ENCODE measurements at places on chromosomes 1 and 21.

DNA sequence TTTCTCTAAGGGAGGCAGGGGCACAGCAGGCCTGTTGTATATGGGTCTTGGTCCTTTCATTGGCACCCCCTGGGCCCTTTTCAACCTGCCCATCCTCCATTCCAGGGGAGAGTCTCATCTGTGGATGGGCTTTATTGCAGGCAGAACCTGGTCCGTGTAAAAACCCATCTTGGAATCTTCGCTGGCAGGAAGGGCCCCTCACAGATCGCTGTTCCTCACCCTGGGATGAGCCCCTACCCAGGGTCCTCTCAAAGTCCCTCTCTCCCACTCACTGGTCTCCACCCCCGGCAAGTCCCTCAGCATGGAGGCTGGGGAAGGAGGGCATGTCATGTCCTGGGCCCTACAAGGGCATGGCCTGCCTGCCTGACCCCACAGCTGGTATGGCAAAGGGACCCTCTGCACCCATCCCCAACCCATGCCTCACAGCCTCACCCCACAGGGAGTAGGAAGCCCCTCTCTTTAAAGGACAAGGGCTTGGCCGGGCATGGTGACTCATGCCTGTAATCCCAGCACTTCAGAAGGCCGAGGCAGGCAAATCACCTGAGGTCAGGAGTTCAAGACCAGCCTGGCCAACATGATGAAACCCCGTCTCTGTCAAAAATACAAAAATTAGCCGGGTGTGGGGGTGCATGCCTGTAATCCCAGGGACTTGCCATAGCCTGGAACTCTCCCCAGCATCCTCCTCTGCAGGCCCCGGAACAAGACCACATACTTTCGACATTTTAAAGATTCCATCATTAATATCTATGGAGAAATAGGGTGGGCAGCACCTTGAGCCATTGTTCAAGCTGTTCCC lies 13.2 kb upstream of the CDA start:
- DNase-seq, result no peak

DNA sequence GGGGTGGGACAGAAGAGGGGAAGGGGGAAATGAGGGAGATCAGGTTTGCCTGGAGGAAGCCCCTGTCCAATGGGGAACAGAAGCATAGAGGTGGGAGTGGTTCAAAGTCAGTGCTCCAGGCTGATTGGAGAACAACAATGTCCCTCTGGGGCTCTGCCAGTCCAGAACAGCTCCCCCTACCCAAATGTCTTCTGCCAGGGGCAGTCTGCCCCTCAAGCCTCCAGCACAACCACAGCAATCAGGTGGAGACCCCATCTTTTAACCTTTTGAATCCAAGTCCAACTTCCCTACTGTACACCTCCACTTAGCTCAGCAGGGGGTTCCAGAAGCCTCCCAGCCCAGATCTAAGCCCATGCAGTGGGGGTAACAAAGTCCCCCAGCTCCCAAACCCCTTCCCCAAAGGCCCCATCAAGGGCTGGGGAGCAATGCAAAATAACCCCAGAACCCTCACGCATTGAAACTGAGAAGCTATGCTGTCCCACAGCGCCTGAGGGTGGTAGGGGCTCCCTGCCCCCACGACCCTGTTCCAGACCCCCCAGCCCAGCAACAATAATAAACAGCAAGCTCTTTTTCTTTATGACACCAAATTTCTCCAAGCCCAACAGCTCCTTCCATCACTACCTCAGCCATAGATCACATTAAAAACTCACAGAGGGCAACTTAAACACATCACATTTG lies 3.3 kb downstream of the AHDC1 start:
- DNase-seq, result no peak

GRCh38 chr21:30164796-30165195 lies 1.8 kb downstream of the CLDN17 start:
- DNase-seq, result no peak

DNA sequence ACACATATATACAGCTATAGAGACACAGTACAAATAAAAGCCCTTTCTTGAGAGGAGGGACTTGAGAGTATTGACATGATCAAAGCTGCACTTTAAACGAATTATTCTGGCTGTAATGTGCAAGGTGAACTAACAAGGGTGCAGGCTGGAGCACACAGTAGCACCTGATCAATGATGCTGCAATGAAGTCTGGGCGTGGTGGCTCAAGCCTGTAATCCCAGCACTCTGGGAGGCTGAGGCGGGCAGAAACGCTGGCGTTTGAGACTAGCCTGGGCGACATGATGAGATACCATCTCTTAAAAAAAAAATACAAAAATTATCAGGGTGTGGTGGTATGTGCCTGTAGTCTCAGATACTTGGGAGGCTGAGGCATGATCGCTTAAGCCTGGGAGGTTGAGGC lies 14.1 kb upstream of the CTH start:
- no peak for DNase-seq

DNA sequence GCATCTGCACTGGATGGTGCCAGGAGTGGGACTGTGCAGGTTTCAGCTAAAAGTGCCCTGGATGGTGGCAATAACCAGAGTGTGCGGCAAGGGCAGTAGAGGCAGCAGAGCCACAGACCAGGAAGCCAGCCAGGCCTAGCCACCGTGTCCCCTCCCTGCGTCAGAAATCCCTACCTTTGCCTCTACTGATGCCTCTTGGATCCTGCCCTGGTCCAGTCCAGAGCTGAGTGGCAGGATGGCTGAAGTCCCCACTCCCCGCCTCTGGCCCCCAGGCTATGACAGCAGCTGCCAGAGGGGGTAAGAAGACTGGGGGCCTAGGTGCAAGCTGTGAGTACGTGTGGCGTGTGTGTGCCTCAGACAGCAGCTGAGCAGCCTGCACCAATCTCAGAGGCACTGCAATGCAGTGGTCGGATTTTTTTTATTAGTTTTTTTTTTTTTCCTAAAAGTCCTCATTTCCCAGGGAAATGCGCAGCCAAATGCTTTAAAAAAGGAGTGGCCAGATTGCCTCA lies 51.9 kb downstream of the SYT2 start:
- DNase-seq, result no peak

- DNase-seq, result no peak
These were observed 369.5 kb upstream of the LYPLAL1 start for GRCh38 chr1:218804014-218804785.

- DNase-seq, result no peak
These were observed 39.5 kb downstream of the TRIM11 start for GRCh38 chr1:228366866-228367741.

DNA sequence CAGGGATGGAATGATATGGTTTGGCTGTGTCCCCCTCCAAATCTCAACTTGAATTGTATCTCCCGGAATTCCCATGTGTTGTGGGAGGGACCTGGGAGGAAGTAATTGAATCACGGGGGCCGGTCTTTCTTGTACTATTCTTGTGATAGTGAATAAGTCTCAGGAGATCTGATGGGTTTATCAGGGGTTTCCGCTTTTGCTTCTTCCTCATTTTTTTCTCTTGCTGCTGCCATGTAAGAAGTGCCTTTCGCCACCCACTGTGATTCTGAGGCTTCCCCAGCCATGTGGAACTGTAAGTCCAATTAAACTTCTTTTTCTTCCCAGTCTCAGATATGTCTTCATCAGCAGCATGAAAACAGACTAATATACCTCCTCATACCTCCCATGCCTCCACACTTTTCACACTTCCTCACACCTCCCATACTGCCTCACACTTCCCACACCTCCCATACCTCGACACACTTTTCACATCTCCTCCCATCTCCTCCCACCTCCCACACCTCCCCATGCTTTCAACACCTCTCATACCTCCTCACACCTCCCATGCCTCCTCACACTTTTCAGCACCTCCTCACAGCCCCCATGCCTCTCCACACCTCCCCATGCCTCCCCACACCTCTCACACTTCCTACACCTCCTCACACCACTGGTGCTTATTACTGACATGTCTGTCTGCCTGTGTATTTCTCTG lies 21.3 kb downstream of the GPR137B start:
- no peak for DNase-seq

- no peak for DNase-seq
These were observed 7.8 kb downstream of the ERG start for GRCh38 chr21:38490411-38491020.

DNA sequence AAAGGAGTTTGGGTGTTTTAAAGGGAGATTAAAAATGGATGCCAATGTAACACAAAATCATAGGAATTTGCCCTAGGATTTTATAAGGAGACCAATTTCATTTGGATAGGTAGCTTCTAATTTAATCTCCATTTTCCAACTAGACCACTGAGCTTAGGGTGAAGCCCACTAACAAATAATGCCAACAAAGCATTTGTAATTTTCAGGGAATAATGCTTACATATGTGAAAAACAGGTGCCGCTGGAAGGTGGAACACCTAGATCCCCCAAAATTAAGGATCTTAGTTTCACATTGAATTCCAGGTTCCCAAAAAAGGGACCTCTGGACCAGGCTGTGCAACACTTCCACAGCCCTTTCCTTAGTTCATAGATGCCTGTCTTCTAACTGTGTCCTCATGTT lies 66.2 kb upstream of the B3GALT5 start:
- no peak for DNase-seq

Measured in cerebellum (tissue), 4 donors.